ENCODE measurements at places on chromosomes 6 and 20.

- no peak for DNase-seq
These were observed 60.1 kb downstream of the MTHFD1L start for GRCh38 chr6:150925590-150925928.

- no peak for DNase-seq
These were observed 35.9 kb downstream of the ATP9A start for GRCh38 chr20:51732096-51732791.

GRCh38 chr6:156862711-156863110, 85.5 kb downstream of the ARID1B start:
- no peak for DNase-seq

DNA sequence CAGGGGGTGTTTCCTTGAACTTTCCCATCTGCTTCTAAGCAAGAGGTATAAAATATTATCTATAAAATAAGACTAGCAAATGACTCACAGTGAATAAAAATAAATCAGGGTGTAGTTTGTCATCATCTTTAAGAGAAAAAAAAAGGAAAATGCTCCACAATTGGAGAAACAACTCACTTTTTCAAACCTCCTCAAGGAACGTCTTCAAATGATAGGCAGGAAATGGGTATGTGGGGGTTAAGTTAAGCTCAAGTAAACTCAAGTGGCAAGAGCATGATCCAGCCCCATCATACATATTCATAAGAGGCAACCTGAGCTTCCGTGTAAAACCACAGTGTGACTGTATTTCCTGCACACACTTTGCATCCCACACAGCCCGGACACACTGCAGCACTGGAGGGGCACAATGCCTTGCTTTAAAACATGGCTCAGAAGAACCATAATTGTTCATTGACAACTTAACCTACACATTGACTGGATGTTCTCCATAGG, 58.5 kb upstream of the CEP85L start:
- DNase-seq = no peak

GRCh38 chr6:157223021-157223430, 100.3 kb downstream of the TMEM242 start:
- no peak for DNase-seq

DNA sequence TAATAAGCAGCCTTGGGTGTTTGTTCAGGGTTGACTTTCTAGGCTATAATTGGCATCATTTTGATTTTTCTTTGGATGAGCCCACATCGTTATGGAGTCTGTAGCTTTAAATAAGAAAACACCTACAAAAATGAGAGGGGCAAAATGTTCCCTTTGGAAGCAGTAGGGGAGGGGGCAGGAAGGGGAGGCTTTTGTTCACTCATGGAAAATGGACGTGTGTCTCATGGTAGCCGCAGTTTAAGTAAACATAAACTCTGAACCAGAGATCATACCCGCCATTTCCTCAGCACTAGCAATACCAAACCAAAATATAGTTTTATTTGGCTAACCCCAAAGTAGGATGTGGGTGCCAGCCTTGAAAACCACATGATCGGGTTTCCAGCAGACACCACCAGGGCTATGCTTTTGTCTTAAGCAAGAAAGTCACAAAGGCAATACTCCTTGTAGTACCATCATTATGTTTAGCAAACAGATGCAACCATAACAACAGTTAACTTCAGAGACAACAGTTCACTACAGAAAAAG, 572.5 kb upstream of the JAG1 start:
- DNase-seq = no peak

GRCh38 chr6:24743265-24743943, 24.4 kb upstream of the C6orf62 start:
- DNase-seq = no peak

GRCh38 chr6:119586250-119586882, 236.8 kb upstream of the MAN1A1 start:
- no peak for DNase-seq

DNA sequence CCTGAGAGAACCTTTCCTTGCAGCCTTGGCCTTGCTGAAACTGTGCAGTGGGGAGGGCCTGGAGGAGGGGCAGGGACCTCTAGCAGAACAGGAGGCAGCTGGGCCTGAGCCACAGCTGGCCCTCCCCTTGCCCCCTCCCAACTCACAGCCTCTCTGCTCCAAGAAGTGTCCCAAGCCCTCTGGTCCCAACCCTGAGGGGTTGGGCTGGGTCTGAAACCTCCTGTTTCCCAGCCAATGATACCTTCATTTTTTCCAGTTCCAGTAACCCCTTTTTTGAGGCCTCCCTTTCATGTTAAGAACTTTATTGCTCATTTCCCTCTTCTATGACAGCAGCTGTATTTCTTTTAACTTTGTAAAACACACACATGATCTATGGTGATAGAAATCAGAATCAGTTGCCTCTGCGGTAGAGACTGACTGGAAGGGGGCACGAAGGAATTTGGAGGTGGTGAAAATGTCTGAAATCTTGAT, 17.9 kb upstream of the ARMC12 start:
- no peak for DNase-seq

- no peak for DNase-seq
These were observed 46.2 kb upstream of the EEF1A1 start for GRCh38 chr6:73566954-73567591.

DNA sequence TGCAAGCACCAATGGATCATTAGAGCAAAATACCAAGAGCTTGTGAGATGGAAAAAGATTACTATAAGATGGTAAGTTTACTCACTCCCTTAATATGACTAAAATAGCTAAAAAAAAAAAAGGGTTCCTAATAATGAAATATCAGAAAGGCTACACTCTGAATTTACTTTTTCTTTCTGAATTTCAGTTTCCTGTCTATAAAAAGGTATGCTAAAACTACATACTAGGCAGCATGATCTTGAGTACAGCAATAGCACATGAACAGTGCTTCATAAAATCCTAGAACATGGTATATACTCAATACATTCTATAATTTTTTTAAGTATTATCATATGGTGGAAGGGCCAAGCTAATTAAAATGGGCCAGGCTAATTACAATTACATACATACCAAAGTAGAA, 24.0 kb upstream of the FAM135A start:
- DNase-seq = no peak

DNA sequence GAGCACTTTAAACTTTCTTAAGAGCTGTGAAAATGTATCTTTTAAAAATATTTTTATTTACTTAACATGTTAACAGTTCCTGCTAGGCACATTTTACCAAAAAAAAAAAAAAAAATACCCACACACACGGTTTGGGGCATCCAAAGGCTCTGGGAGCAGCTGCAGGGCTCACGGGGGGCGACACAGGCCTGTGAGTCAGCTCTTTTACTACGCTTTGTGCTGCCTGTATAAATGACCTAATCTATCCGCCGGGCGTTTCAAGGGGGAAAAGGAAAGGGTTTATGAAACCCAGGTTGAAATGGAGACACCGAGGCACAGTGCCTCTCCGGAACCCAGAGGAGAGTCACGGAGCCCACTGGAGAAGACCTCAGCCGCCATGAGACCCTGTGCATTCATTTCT, 40.4 kb downstream of the DLL1 start:
- DNase-seq = no peak

DNA sequence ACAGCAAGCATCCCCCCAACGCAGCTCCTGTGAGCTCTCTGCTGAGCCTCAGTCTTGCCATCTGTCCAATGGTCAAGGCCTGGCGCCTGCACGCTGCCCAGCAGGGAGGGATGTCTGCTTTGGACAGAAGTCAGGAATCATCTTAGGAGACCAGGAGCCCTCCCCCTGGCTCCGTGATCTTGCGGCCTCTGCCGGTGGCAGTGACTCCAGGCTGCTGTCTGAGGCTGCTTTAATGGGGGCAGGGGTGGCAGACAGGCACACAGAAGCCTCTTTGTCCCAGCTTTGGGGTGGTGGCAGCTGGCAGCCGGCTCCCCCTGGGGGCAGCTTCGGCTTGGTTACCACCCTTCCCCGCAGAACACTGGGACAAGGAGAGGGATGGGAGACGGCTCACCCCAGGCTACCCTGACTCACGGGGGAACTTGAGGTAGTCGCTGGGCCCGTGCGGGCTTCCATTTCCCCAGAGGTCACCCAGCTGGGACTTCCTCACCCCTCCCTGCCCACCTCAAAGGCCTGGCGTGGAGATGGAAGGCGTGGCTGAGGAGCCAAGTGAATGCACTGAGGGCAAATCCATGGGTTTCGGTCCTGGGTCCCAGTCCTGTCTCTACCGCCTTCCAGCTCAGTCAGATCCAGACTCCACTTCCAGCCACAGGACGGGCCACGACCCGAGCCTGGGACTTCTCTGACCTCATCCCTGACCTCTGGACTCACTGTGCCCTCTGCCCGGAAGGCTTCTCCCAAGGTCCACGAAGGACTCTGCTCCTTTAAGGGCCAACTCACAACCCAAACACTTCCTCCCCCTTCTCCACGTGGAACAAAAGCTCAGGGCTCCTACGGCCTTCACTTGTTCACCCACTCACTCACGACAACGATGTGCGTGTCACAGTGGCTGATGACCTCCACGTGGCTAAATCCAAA, 14.8 kb downstream of the PEDS1 start:
- DNase-seq = no peak

GRCh38 chr20:54037525-54037924, 32.9 kb downstream of the BCAS1 start:
- no peak for DNase-seq

- DNase-seq = peak; percentile 61
These were observed 420.6 kb upstream of the MMS22L start for GRCh38 chr6:97703661-97704060.

GRCh38 chr6:2958331-2958711, 13.0 kb downstream of the SERPINB6 start:
- no peak for DNase-seq

- no peak for DNase-seq
These were observed 25.2 kb upstream of the FYN start for GRCh38 chr6:111898452-111898851.

GRCh38 chr6:136511926-136512325, 38.3 kb downstream of the MAP7 start:
- DNase-seq = no peak

DNA sequence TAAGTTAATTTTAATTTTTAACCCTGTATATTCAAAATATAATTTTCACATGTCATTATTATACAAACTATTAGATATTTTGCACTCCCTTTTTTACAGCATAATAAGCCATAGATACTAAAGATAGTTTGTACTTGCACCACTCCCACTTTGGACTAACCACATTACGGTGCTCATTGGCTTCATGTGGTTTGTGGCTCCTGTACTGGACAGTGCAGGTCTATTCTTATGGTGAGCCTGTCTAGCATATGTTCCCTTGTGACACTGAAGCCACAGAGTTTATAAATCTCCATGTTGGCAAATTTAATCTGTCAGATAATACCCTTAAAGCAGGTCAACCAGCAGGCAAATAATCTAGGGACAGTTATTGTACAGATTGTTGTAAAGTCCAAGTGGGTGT, 354.4 kb upstream of the KCNQ5 start:
- DNase-seq = no peak

- DNase-seq = no peak
These were observed 14.3 kb upstream of the POPDC3 start for GRCh38 chr6:105194106-105194505.

- no peak for DNase-seq
These were observed 540.7 kb downstream of the BCKDHB start for GRCh38 chr6:80647156-80647555.

- DNase-seq = no peak
These were observed 112.6 kb downstream of the B3GAT2 start for GRCh38 chr6:70844301-70844700.

DNA sequence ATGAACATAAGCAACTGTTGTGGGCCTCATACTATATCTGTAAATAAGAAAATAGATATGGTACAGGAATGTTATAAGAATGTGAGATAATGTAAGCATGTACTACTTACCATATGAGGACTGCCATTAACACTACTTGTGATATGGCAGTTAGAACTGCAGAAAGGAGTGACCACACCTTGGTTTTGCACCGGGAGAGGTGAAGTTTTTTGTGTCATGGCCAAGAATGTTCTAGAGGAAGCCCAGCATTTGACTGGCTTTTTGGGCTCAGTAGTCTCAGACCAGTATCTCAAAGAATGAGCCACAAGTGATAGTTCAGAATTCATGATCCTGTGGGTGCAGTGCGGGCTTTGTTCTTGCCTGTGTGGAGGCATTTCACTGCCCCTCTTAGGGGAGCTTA, 123.5 kb downstream of the CLIC5 start:
- no peak for DNase-seq

DNA sequence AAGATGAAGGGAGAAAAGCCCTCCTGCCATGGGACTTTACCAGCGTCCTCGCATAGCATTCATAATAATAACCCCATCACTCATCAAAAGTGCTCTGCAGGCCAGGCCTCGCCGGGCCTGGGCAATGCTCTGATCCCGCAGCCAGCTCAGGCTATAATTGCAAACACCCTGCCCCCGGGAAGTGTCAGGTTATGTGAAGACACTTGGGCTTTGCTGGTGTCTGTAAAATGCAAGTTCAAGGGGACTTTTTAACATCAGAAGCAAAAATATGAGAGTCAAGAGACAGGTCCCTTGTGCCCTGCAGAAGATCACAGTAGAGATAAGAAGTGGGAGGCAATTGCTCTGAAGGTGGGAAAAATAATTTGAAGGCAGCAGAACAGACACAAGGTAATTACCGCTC, 381.0 kb downstream of the MAFB start:
- DNase-seq = no peak

GRCh38 chr20:51385646-51386530, 156.6 kb downstream of the NFATC2 start:
- peak; percentile 42 for DNase-seq

DNA sequence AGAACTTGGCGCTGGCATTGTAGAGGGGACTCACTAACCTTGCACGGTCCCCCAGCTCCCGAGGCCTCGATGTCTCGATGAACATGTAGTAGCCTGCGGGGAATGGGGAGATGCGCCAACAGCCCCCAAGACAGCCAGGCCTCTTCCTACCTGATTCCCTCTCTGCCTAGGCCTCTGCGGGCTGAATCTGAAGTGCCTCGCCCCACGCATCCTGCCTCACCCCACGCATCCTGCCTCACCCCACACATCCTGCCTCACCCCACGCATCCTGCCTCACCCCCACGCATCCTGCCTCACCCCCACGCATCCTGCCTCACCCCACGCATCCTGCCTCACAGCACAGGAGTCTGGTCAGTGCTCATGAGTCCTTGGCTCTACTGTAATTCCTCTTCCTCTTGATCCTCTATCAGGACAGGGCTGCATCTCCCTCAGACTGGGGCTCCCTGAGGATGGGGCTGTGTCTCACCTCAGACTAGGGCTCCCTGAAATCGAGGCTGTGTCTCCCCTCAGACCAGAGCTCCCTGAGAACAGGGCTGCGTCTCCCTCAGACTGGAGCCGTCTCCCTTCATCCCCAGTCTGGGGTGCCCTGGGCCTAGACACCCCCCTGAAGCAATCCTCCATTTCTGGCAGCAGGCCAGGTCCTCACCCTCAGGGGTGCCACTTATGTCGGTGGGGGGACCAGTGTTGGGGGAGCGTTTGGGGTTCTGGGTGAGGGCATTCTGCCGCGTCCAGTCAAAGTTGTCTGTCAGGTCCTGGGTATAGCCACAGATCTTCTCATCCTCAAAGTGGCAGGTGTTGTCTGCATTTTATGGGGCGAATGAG, 53.6 kb downstream of the MDGA1 start:
- DNase-seq = peak; percentile 38

- DNase-seq = no peak
These were observed 41.3 kb downstream of the EDN1 start for GRCh38 chr6:12331474-12331873.

GRCh38 chr20:14861028-14861699, 523.8 kb upstream of the FLRT3 start:
- DNase-seq = peak; percentile 60

Measured in NCI-H345 (cell line).